SK-MEL-5 (cell line): ENCODE measurements at places on chromosomes 4 and X. TPM values are rescaled to one million over a fixed set of nuclear protein-coding genes. Genes with fewer than 3 reads are reported as not detected.

The TBX22 gene
- total RNA-seq: 0.37 TPM in 1 of 2 replicates, not detected in the other

The SCD5 gene
- 21.6 and 24.2 TPM in 2 replicates for total RNA-seq

The GYG2 gene
- total RNA-seq: 71.4 and 77.5 TPM in 2 replicates

The NPY5R gene
- total RNA-seq: not detected in 2 replicates

The GALNTL6 gene
- total RNA-seq: 2.0 and 2.4 TPM in 2 replicates

The LPAR4 gene
- not detected in 2 replicates for total RNA-seq

The AMOT gene
- 10.7 and 11.2 TPM in 2 replicates for total RNA-seq

The AKAP14 gene
- total RNA-seq: not detected in 2 replicates

The PRR32 gene
- not detected in 2 replicates for total RNA-seq

The FGB gene
- total RNA-seq: not detected in 2 replicates

The MAGEA11 gene
- total RNA-seq: 0.24 and 0.43 TPM in 2 replicates

The BMPR1B gene
- 9.5 and 10.1 TPM in 2 replicates for total RNA-seq

The FRAS1 gene
- total RNA-seq: 0.19 and 0.24 TPM in 2 replicates

The SATL1 gene
- total RNA-seq: 0.05 TPM in 1 of 2 replicates, not detected in the other

The FABP2 gene
- total RNA-seq: not detected in 2 replicates

The SPON2 gene
- total RNA-seq: 0.80 and 1.1 TPM in 2 replicates

The MAGEA10 gene
- total RNA-seq: 0.13 TPM in 2 replicates

The WDR19 gene
- 15.8 and 20.5 TPM in 2 replicates for total RNA-seq
